ENCODE measurements at places on chromosomes 13 and 19.

GRCh38 chr19:30784850-30785457, 412.8 kb downstream of the ZNF536 start:
- DNase-seq, result peak; percentile 64

- no peak for DNase-seq
Measured at GRCh38 chr19:19591133-19591825, 27.2 kb downstream of the PBX4 start.

- no peak for DNase-seq
Measured at GRCh38 chr19:32388393-32388855, 17.1 kb upstream of the DPY19L3 start.

DNA sequence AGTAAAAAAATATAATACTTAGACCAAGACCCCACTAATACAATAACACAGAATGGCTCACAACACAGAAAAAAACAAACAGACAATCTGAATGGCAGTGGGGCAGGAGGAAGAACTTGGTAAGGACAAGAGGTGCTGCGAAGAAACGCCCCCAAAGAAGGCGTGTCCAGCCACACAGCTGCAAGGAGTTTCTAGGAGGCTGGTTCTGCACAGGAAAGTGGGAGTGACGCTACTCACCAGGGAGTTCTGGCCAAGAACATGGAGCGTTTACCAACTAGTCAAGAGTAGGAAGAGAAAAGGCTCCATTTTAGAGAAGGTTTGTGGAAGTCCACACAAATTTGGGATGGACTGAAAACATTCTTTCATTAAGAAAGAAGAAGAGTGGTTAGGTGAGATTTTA, 95.3 kb upstream of the SLC15A1 start:
- no peak for DNase-seq

GRCh38 chr13:80399340-80400163, 58.6 kb upstream of the SPRY2 start:
- DNase-seq, result no peak

DNA sequence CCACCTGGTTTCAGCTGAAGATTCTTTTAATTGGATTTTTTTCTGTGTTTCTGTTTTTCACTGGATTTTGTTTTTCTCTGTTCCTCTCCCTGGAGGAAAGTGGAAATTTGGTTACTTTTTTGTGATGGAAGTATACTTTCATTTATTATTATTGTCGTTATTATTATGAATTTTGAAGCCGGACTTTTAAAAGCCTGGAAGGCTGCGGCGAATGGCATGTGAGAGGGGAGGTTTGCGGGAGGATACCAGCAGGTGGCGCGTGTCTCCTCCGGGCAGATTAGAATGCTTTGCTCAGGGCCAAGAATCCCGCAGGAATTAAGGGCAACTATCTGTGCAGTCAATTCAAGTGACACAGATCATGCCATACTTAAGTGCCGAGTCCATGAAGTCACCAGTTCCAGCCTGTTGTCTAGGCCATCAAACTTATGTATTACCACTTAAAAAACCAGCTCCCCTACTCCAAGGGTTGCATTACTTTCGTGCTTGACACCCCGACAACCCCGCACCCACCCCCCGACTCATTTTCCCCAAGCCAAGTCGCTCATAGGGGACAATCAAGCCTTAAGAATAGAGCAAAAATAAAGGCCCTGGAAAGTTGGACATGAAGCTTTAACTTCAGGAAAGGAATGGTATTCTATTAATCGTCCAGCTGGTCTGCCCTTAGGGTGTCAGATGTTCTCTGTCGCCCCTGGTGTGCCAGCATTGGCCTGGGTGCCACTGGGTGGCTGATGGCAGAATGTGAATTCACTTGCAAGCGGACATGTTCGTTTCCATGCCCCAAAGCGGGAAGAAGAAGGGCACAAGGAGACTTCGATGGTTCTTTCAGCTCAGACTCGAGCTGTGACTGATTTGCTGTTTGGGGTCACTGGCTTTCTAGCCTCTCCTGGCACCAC, 1.3 kb upstream of the LRCH1 start:
- peak; percentile 51 for DNase-seq

DNA sequence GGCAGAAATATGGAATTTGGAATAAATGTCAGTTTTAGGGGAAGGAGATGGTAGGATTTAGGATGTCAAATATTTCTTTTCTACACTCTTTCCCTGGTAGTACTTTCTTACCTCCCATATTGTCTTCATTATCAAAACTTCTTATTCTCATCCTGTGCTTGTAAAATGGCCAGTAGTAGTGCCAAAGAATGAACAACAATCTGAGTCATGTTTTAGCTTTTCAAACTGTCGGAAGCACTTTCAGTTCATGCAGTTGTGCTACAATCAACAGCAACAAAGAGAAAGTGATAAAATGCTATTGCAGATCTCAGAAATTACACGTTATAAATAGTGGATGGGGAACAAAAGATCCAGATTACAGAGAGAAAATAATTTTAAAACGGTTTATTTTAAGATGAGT, 193.7 kb upstream of the RXFP2 start:
- no peak for DNase-seq

GRCh38 chr13:41668130-41668757, 210.9 kb downstream of the RGCC start:
- DNase-seq, result peak; percentile 56

GRCh38 chr19:6587998-6588507, 2.9 kb downstream of the CD70 start:
- no peak for DNase-seq

DNA sequence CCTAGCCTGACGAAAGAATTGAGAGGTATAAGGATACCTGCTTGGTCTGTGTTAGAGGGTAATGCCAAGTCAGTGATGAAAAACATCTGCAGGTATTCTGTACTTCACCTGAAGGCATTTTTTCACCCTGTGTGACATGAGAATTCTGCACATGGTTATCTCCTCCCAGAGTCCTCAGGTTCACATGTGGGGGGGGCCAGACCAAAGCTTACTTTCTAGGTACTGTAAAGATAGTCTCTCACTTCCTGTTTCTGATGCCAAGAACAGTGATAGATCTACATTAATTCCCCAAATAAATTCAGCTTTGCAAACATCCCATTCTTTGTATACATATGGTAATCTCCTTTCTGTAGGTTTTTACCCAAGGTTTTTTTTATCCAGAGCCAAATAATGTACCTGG, 53.4 kb downstream of the GPC6 start:
- no peak for DNase-seq

GRCh38 chr19:8085598-8086408, 33.2 kb downstream of the CCL25 start:
- DNase-seq, result peak; percentile 13

GRCh38 chr19:4430760-4431159, 26.8 kb downstream of the UBXN6 start:
- no peak for DNase-seq

- DNase-seq, result no peak
Measured at GRCh38 chr13:61021838-61022237, 393.8 kb downstream of the PCDH20 start.

DNA sequence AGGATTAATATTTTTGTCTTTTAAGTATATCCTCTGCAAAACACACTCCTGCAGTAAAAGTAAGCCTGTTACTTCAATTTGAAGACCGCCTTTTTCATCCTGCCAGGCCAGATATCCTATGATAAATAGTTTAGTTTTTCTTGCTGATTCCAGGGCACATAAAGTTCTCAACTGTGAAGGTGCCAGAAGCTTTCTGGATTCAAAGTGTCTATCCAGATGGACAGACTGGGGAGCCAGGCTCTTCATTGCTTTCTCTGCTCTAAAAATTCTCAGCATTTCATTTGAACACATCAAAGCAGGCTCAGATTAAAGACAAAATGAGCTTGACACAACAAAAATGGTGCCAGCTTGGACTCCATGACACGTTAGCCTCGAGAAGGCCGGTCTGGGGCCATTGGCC, 53.6 kb upstream of the UBL3 start:
- DNase-seq, result no peak

DNA sequence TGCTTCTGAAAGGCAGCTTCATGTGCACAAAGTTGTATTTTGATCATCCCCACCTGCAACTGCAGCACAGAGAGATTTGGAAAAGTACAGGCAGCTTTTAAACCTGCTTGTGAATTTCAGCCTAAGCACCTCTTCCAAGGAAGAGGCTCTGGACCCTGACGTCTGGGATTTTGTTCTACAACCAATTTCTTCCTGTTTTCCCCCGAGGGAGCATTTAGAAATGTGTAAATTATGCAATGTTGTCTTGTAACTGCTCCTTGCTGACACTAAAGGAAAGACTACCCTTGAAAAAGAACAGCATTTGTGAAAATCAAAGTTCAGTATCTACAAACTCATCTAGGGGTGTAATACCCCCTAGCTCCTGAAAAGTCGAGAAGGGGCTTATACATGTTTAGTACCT, 15.4 kb downstream of the MED26 start:
- DNase-seq, result no peak

GRCh38 chr13:23763318-23763717, 125.9 kb downstream of the MIPEP start:
- DNase-seq, result no peak

DNA sequence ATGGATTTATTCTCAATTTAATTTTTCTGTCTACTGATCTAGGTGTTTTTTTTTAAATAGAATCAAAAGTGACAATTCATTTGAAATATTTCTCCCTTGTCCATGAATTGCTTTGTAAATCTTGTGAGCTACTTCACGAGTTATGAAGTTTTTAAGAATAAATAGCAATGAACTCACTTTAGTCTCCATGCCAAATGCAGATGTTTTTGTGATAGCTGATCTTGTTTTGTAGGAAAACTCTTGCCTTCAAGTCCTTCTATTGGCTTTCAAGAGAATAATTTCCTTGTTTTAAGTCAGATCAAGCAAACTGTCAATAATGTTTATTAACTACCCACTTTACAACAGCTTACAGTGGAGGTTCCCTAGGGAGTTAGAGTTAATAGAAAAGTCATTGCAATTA, 99.8 kb downstream of the ITGBL1 start:
- no peak for DNase-seq

DNA sequence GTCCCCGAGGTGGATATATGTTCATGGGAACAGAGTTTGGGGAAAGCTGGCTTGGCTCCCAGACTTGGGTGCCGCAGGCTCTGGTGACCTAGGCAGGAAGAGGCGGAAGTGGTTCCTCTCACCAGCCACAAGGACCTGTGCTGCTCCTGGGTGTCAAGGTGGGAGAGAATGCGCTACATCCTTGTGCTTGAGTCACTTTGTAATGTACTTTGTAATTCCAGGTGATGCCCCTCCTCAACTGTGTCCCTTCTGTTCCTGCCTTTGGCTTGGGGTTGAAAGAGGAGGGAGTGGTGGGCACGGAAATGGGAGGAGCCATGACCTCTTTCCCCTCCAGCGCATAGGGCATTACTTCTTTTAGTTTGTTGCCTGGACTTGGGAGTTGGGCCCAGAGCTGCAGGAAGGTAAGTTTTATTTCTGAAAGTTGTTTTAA, 10.9 kb downstream of the GARRE1 start:
- DNase-seq, result no peak

DNA sequence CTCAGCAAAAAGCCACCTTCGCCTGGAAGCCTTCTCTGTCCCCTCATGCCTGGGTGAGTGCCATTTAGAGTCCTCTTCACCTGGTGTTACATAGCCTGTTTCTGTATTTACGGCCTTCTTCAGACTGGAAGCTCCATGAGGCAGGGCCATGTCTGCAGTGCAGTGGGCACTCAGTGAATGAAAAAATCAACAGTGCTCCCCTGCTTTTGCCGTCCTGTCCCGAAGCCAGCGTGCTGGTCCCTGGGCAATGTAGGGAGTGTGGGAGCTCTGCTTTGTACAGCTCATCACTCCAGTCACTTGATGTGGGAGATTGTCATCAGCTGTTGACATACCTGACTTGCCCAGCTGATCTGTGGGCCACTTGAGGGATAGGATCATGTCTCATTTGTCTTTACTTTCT, 129.0 kb upstream of the TSHZ3 start:
- no peak for DNase-seq

- no peak for DNase-seq
Measured at GRCh38 chr13:30535046-30535445, 69.3 kb upstream of the HMGB1 start.

- DNase-seq, result no peak
Measured at GRCh38 chr13:43203781-43204180, 180.4 kb downstream of the DNAJC15 start.

DNA sequence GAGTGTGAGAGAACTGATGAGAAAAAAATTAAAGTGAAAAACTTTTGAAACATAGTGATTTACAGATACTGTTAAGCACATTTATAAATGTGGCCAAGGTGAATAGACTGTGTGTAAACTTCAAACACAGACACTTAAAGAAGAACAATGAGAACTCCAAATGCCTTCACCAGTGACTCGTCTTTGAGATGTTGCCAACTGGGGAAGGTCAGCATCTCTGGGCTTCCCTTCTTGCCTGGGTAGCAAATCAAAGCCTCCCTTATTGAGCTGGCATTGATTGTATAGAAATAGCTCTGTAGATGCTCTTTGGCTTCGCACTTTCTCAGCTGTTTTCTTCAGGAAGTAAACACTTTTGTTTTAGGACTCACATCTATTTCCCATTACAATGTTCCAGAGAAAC, 177.3 kb upstream of the SGCG start:
- DNase-seq, result no peak

DNA sequence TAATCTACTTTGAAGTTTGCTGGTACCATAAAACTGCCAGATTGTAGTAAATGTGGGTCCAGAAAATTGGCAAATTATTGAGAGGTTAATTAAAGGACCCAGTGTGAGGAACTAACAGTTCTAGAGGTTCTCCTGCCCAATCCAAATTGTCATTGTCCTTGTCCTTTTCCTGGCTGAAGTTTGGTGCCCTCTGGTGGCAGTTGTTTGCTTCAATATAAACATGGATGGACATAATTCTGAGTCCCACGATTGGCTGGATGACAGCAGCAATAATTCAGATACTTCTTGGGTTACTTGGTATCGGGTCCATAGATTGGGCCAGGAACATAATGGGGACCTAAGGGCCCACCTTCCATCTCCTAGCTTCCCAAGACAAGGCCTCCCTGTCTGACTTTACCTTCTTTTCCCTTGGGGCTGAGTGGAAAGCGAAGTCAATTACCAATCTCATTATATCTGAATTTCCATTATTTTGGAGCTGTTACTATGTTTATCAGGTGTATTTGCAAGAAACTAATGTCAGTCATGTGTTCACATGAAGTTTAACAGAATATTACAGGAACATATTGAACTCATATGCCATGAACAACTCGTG, 33.8 kb upstream of the GARRE1 start:
- peak; percentile 56 for DNase-seq

DNA sequence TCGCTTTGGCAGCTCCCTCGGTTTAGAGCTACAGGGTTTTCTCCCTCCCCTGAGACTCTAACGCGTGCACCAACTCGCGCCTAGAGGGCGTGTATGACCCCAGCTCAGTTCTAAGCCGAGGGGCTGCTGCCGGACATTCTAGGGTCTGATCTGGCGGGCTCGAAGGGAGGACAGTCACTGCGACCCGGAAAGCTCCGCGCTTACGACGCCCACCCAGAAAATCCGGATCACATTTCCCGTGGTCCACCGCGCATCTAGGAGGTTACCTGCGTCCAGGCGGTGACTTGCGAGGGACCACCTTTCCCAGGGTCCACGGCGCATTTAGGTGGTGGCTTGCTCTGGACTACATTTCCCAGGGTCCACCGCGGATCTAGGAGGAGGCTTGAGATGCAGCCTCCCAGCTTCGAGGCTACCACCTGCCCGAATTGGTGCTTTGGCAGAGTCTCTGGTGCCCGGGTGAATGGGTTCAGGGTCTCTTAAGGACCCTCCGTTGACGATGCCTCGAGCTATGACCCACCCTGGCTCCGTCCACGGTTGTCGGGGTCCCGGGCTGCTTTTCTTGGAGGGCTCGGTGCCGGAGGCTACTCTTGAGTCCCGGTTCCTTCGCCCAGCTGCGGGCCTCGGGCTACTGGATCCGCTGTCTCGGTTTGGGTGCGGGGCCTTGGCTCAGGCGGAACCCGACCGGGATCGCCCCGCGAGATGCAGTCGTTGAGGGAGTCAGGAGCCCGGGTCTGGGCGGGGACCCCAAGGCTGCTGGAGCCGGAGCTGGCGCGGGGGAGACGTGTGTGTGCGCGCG, 30.5 kb downstream of the ZNF146 start:
- DNase-seq, result no peak
